ENCODE measurements at places on chromosomes 1 and 21.
A peak's percentile ranks its signal among the peaks of the same experiment; 100 is the strongest.

DNA sequence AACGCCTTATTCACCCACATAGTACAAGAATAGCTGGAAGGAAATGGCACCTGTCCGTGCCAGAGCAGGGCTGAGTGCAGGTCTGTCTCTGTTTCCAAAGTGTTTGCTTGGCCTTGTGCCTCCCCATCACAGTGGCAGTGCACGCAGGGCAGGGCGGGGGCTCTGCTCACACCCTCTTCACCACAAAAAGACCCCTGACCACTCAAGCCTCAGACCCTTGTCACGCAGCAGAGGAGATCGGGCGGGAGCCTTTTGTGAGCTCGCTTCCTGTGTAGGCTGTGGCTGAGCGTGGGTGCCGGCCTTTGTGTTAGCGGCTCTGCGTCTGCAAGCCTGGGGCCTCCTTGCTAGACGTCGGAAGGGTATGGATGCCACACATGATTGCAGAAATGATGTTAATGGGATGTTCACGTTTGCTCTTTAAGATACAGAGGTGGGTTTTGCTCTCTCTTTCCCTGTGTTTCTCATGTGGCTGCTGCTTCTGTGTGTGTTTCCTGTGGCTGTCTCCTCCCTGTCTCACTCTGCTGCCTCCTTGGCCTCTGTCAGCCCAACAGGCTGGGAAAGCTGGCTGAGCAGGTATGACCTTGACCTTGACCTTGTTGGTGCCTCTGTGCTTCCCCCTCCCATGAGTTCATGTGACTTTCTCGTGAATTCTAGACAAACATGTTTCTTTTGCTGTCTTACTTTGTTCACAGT, 45.4 kb downstream of the S100B start:
- DNase-seq = peak; percentile 36

DNA sequence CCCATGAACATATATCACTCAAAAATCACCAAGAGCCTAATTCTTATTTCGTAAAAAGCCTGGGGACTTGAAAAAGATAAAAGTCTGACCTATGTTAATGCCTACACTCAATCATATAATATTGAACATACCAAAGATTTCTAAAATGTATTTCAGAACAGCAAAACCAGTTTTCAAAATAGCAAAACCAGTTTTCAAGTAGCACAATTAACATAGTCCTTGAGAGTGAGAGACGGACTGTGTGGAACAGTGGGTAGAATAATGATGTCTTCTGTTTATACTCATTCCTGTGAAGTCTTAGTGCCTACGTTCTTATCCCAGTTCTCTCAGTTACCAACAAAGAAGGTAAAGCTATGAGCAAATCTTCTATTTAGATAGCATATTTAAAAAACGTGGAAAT, 22.3 kb upstream of the RGS2 start:
- DNase-seq = no peak

GRCh38 chr1:11143907-11144306, 44.2 kb upstream of the EXOSC10 start:
- DNase-seq = no peak

DNA sequence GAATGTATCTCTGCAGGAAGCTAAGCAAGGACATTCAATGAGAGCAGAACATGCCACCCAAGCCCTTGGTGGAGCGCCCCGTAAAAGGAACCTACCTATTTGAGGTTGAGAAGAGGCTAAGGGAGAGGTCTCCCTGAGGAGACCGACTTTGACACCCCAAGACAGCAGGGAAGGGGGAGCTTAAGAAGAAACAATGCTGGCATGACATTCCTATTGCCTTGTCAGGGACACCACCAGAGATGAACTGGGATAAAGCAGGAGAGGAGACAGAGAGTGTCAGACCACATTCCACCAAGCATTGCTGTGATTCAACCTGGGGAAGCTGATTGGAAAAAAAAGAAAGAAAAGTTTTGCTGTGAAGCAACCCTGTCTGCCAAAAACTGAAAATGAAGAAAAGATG, 13.3 kb upstream of the S100A2 start:
- no peak for DNase-seq

DNA sequence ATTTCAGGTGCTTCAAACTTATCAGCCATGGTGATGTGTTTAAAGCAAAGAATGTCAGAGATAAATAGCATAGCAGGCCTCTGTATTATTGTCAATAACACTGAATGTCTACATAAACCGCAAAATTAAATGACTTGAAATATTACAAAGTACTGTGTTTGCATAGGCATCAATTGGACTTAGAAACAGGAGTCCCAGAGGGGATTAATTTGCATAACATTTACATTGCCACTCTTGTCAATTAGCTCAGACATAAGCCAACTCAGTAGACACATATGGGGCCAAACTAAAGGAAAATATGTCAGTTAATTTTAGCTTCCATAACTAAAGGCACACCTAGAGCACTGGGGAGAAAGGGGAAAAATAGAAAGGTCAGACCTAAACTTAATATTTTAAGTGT, 814.5 kb upstream of the NEGR1 start:
- no peak for DNase-seq

DNA sequence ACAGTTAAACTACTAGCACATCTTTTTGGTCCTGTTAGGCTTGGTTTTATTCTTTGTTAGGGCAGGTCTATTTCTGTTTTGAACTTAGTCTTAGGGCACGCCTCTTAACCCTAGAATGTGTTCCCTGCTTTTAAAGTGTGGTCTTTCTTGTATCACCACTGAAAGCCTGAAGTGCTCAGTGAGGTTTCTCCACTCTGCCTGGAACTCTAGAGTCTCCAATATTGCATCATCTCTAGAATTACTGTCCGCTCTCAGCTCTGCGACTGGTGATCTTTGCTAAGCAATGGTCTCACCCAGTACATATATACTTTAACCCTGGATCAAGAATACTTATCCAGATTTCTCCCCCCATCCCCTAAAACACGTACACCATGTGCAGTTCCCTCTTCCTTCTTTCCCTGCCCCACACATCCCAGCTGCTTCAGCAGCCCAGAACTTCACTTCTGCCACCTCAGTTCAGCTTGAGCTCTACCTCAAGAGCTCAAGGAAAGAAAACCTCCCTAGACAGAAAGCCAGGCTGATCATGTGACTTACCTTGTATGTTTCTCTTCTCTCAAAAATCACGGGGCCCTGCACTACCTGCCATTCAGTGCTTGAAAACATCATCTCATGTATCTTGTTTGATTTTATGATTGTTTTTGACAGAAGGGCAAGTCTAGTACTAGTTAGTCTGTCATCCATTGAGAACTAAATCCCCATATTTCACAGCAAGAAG, 59.9 kb downstream of the TENT5C start:
- no peak for DNase-seq

- no peak for DNase-seq
Measured at GRCh38 chr1:234643111-234643849, 33.3 kb upstream of the IRF2BP2 start.

- no peak for DNase-seq
Measured at GRCh38 chr1:172977296-172978017, 73.3 kb downstream of the TNFSF18 start.

- no peak for DNase-seq
Measured at GRCh38 chr1:218828125-218828650, 345.5 kb upstream of the LYPLAL1 start.

DNA sequence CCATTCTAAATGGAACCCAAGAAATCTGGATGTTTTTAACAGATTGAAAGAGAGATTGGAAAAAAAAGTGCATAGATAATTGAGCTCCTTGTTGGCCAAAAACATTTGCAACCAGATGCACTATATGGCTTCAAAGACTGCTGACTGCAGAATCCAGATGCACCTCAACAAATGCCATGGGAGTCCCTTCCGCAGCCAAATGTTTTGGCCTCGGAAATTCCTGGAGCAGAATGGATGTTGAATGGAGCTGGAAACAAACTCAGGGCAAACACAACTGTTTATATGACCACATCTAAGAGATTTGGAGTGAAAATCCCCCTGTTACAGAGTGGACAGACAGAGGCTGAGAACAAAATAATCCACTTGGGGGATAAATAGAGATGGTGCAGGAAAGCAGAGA, 285.0 kb upstream of the NFIA start:
- DNase-seq = no peak

DNA sequence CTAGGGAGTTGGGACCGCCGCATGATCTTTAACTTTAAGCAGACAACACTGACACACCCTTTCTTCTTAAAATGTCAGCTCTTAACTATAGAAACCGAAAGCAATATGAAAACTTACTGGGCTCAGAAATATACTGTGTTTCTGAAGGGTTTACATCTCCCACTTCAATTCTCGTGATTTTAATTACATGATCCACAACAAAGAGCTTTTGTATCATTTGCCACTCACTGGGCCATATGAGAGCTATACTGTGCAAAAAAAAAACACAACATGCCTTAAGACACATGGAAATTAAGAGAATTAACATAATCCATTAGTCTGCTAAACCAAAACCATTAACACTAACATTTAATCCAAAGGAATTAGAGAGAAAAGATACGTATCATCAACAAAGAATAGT, 35.0 kb upstream of the RAP1GAP start:
- DNase-seq = no peak

GRCh38 chr1:61436016-61436415, 288.9 kb downstream of the TM2D1 start:
- no peak for DNase-seq

DNA sequence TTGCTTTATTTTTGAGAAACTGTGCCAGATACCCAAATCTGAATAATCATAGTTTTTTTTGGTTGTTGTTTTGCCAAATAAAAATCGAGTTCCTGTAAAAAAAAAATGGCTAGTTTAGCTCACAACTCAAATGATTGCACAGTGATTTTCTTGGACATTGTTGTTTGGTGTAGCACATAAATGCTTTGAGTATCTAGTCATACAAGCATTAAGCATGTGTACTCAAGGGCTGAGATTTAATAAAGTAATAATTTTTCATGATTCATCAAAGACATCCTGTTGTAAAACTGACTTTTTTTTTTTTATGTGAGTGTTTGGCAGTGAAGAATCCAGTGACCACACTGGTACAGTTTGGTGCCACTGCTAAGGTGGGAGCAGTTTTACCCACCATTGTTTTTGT, 18.8 kb downstream of the ITSN1 start:
- DNase-seq = no peak

DNA sequence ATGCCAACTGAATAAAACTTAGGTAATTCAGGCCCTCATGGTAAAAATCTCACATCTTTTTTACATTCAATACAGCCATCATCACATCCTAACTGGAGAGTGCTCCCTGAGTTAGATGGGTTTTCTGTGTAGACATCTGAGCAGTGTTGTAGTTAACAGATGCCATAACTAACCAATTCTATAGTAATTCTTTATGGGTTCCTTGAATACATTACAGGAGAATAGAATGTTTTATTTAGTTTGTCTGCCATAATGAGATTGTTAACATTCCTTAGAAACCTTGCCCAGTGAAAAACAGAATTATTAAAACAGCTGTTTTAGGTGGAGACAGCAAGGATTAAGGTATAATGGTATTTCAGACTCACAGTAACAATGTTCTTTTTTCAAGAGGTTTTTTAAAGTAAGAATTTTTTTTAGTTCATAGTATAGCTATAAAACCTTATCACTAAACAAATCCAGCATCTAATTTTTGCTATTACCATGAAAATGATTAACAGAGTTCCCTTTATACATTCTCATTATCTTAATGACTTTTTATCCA, 95.3 kb downstream of the ATP5PO start:
- DNase-seq = no peak

GRCh38 chr1:2046174-2046917, 3.9 kb upstream of the PRKCZ start:
- no peak for DNase-seq

- no peak for DNase-seq
Measured at GRCh38 chr1:229231754-229232119, 39.2 kb upstream of the RAB4A start.
